CD4-positive, alpha-beta T cell treated with Interferon gamma for 1 hour (primary cell): ENCODE measurements at places on chromosomes 12 and 14.

GRCh38 chr14:24317141-24317928, 6.0 kb downstream of the LTB4R start:
- DNase-seq: no peak

DNA sequence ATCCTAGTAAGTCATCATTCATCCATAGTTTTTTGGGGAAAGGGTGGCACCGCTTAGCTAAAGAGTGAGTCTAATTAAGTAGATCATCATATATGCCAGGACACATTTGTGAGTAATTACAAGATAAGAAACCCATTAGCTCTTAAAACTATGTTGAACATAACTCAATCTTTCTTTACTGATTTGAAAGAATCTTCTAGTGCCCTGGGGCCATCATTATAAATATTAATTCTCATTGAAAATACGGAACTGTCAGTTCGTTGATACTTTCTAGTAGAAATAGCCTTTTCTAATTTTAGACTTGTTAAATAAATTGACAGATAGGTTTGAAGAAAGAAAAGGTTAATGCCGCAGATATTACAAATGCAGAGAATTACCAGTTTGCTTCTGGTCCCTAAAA, 312.6 kb downstream of the NELL2 start:
- no peak for DNase-seq

GRCh38 chr14:105471297-105471821, 3.3 kb upstream of the CRIP2 start:
- no peak for DNase-seq

DNA sequence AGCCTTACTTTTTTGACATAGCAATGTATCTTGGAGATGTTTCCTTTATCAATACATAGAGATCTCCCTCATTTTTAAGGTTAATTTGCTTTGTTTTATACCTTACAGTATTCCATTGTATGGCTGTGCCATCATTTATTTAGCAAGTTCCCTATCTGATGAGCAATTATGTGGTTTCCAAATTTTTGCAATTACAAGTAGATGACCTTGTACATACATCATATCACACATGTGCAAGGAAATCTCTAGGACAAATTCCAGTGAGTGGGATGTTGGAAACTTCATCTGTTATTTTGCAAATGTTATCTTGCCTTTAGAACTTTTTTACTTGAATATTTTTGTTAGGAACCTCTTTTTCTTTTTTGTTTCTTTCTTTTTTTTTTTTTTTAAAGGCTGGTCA, 49.7 kb downstream of the DRAM1 start:
- no peak for DNase-seq

GRCh38 chr14:94946244-94946643, 176.3 kb upstream of the GSC start:
- peak; percentile 3 for DNase-seq

- no peak for DNase-seq
Observed at GRCh38 chr14:34701808-34702207, 12.6 kb downstream of the CFL2 start.

DNA sequence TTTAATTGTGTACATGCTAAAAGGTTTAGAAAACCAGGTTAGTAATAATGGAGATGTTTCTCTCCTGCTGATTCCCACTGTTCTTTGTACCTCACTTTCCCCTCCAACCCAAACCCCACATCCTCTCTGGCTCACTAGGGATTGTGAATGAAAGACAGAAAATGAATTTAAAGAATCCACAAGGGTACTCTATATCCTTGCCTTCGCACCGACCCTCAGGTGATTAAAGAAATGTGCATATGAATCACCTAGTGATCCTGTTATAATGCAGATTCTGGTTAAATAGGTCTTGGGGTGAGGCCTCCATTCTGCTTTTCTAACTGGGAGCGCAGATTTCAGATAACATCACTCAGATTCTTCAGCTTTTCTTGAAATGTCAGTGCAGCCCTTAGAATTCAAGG, 84.3 kb upstream of the OTX2 start:
- no peak for DNase-seq

GRCh38 chr14:95519699-95520098, 3.2 kb upstream of the SYNE3 start:
- peak; percentile 58 for DNase-seq

GRCh38 chr14:79729731-79730130, 481.6 kb downstream of the DIO2 start:
- DNase-seq: no peak

GRCh38 chr12:79897617-79898016, 37.3 kb downstream of the PPP1R12A start:
- no peak for DNase-seq

- no peak for DNase-seq
Observed at GRCh38 chr14:105933238-105933637, 406.9 kb downstream of the TMEM121 start.

- no peak for DNase-seq
Observed at GRCh38 chr12:42686514-42687172, 97.1 kb upstream of the PRICKLE1 start.

- no peak for DNase-seq
Observed at GRCh38 chr14:73718418-73719251, 4.5 kb upstream of the PNMA1 start.

DNA sequence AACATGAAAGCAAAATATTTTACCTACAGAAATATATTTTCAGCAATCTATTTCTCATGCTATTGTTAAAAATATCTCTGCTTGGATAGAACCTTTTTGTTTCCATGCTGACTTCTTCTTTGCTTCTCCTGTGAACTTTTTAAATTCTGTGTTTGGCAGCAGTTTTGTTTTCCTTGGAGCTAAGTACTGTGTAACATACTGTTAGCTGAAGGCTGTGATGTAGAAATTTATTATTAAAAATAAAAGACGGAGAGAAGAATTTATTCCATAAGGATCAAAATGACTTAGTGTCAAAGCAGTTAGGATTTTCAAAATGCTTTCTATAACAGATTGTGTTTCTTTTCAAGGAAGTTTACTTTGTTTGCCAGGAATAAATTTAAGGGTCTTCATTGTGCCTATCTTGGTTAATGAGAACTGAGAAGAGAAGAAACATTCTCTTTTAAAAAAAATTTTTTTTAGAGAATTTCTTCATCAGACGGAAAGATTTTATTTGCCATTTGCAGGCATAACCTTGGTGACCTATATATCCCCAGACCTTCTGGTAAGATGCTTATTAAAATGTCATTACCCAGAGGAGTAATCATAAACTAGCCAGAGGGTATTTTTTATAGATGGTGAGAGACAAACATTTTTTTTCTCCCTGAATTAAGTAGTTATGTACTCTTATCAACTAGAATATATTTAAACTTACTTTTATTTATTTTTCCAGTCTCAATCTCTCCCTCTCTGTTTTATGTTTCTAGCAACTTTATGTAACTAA, 147.1 kb upstream of the SLCO1C1 start:
- no peak for DNase-seq

GRCh38 chr14:55546212-55546874, 33.7 kb upstream of the KTN1 start:
- no peak for DNase-seq

DNA sequence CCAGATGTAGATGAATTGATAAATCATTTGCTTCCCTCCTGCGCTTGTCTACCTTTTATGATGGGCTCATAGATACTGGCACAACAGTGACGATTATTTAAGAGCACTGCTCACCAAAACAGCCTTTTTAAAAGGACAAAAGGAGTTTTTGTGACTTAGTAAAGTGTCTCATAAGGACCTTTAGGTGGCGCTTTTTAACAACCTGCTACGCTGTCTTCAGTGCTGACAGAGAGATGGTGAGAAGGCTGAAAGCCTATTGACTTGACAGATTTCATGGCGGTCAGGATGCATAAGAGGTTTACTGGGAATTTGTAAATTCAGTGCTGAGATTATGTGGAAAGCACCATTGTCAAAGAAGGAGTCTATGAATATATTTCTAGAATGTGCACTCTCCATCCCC, 87.6 kb downstream of the SLC15A5 start:
- DNase-seq: no peak

DNA sequence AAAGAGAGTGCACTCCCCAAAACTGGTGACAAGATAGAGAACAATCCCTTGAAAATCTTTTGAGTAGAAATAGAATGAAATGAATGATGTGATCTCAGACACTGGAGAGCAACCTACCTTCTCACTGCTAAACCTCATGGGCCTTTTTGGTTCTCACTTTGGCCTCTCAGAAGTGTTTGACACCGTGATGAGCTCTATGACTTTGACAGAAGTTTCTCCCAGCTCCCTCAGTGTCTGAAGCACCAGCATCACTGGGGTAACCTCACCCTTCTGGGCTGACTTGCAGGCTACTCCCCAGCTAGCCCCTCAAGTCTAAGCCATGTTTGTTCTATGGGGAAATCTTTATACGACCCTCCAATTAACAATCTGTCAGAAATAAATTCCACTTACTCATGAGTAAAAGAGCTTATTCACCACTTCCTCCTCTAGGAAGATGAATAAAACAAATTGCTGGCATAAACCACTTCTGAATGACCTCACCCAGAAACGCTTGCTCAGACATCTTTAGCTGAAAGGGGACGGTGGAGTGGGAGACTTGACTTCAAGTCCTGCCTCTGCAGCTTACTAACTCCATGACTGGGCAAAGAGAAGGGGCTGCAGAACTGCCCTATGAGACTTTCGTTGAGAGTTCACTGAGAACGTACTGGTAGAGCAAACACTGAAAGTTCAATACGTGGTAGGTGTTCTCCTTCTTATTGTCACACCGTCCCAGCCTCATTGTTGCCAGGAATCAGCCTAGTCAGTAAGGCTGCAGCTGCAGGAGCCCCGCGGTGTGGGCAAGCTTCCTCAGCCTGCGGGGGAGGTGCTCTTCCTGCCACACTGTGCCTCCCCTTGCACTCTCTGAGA, 46.5 kb downstream of the ST8SIA1 start:
- no peak for DNase-seq

GRCh38 chr14:87834594-87834993, 158.4 kb downstream of the GALC start:
- no peak for DNase-seq

DNA sequence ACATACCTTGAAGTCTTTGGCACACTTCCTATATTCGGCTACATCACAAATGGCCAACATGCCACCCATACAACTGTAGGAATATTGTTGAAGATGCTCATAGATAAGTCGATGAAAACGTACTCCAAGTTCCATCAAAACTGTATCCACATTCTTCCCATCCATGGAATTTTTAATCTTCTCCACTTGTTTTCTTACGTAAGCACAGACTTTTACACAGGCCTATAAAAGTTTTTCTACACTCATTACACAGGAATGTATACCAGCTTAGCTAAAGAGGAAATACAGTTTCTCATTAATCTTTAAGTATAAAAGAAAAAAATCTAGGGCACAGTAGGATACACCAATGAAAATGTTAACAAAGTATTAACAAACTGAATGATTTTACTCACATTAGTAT, 59.1 kb downstream of the EXOC5 start:
- no peak for DNase-seq

DNA sequence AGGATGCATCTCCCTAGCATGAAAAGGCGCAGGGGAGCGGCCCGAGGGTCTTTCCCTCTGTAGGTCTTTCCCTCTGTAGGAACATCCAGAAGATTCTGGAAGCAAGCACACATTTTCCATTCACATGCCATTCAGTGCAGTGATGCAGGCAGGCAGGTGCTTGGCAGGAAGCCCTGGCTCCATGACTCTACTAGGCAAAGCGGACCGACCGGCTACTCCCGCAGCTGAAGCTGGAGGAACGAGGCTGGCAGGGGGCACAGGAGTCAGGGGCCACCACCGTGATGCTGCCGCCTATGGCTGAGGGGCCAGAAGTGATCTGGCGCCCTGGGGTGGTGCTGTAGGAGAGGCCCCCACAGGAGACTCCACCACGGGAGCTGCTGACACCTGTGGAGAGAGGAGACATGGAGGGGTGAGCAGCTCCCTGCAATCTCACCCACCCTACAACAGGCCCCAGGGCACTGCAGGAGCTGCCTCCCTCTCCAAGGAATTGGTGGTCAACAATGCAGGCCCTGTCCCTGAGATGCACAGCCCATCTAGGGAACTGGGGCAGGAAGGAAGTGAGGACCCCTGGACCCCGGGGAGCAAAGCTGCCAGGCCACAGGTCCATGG, 6.5 kb downstream of the KRT85 start:
- DNase-seq: no peak

- no peak for DNase-seq
Observed at GRCh38 chr14:74014299-74014698, 4.8 kb downstream of the ENTPD5 start.

DNA sequence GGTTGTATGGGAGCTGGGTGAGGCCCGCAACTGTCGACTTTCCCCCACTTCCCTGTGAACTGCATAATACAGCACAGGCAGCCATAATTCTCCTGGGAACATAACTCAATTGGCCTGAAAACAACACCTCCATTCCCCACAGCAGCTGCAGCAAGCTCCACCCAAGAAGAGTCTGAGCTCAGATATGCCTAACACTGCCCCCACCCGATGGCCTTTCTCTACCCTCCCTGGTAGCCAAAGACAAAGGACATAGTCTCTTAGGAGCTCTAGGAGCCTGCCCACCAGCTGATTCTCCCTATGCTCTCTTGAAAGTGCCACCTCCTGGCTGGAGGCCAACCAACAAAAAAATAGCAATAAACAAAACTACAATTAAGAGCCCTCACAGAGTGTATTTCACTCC, 542.7 kb upstream of the LMO3 start:
- DNase-seq: no peak

DNA sequence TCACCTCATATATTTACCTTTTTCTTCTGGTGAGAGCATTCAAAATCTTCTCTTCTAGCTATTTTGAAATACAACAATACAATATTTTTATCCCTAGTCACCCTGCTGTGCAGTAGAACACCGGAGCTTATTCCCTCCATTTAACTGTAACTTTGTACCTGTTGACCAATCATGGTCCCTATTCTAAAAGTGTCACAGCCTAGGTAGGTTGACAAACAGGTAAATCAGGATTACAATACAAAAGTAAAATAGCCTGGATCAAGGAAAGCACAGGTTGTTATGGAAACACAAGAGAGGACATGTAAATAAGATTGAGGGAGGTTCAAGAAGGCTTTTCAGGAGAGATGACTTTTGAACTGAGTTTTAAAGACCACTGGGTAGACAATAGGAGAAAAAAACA, 670.9 kb downstream of the DIO2 start:
- no peak for DNase-seq

DNA sequence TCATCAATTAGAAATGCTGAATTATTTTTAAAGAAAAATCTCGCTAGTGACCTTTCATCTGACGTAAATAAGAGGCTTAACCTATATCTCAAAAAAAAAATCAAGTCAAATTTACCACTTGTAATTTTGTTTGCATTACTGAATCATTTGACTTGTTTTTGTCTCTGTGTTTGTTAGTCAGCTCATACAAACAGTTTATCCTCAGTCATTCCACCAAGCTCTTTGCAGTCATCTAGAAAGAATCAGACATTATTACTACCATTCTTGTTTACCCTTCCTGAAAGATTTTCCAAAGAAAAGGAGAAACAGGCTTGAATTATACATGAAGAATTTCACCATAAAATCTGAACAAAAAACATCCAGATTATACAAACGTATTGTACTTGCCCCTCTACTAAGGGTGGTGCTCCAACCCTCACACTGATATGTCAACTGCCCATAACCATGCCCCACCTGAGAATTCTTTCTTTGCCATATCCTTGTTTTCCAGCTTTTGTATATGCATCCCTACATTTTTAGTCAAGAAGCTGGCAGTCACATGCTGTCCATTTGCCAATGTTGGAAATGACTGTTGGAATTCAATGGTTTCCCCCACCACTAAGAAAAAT, 257.2 kb downstream of the PAWR start:
- no peak for DNase-seq

GRCh38 chr12:59677857-59678256, 82.0 kb downstream of the SLC16A7 start:
- DNase-seq: no peak

- DNase-seq: no peak
Observed at GRCh38 chr14:86999036-86999435, 993.9 kb downstream of the GALC start.

- no peak for DNase-seq
Observed at GRCh38 chr14:22932146-22932545, 3.0 kb upstream of the PRMT5 start.

- DNase-seq: no peak
Observed at GRCh38 chr12:104785886-104786285, 172.2 kb downstream of the SLC41A2 start.
